ENCODE measurements at places on chromosomes 16 and 17. TPM values are rescaled to one million over a fixed set of nuclear protein-coding genes. Genes with fewer than 3 reads are reported as not detected.
A peak's percentile ranks its signal among the peaks of the same experiment; 100 is the strongest.

- DNase-seq = no peak
Observed at GRCh38 chr17:8941520-8941919, 24.0 kb downstream of the PIK3R5 start.

DNA sequence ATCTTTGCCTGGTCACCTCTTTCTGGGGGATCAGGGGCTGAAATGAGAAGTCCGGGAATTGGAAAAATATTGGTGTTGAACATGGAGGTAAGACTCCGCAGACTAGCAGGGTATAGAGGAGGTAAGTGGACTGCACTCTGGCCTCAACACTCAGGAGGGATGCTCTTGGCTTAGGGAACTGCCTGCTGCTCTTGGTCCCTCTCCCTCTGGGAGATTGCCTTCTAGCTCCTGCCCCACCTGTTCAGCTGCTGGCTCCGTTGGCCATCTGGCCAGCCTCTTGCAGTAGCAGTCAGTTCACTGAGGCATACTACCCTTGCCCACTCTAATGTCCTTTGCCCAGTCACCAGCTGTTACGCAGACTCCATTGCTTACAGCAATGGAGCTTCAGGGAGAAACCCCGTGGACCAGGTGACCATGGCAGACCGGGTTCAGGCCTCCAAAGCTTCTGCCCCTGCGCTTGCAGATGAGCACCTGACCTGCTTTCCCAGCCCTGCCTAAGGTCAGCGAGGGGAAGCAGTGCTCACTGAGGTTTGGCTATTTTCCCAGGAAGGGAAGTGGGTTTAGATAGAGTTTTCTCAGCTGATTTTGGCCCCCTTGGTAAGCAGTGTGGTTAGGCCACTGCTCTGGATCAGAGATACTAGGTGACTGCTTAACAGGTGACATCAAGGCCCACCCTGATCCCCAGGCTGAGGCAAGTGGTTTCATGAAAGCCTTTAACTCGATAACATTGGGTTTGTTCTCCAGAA lies 11.9 kb downstream of the CDK5RAP3 start:
- no peak for DNase-seq

DNA sequence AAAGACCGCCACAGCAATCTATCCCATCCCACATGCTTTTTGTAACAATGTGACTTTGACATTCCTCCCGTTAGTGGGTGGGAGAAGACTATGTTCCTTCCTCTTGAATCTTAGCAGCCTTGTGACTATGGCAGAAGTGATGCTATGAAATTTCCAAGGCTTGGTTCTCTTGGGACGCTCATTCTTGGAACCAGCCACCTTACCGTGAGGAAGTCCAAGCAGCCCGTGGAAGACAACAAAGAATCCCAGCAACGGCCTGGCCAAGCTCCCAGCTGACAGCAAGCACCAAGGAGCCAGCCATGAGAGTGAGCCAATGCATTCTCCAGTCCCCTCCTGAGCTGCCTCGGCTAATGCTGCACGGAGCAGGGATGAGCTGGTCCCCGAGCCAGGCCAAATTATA lies 62.3 kb downstream of the VPS53 start:
- no peak for DNase-seq

The HOXB1 gene
- total RNA-seq = not detected

- DNase-seq = no peak
Observed at GRCh38 chr17:2821868-2822267, 25.6 kb downstream of the RAP1GAP2 start.

GRCh38 chr16:86727632-86728031 lies 149.3 kb downstream of the FOXL1 start:
- no peak for DNase-seq

DNA sequence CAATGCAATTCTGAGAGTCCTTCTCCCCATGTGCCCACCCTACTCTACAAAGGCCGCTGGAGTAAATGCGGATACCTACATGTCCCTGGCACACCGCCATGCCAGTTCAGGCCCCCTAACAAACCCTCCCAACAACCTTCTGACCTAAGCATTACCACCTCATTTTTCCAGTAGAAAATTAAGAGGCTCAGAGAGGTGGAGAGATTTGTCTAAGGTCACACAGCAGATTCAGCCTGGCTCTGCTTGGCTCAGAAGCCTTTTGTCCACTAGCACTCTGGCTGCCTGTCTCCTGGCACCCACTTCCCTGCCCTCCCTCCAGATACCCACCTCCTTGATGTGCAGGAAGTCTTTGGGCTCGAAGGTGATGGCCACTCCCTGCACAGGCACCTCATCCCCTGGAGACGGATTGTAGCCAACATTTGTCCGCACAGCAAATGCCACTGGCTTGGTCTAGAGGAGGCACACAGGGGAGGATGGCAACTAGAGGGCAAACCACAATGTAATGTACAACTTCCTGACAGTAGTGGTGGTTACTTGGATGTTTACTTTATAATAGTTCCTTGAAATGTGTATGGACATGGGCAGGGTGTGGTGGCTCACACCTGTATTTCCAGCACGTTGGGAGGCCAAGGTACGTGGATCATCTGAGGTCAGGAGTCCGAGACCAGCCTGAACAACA lies 10.2 kb downstream of the CACNB1 start:
- DNase-seq = no peak

DNA sequence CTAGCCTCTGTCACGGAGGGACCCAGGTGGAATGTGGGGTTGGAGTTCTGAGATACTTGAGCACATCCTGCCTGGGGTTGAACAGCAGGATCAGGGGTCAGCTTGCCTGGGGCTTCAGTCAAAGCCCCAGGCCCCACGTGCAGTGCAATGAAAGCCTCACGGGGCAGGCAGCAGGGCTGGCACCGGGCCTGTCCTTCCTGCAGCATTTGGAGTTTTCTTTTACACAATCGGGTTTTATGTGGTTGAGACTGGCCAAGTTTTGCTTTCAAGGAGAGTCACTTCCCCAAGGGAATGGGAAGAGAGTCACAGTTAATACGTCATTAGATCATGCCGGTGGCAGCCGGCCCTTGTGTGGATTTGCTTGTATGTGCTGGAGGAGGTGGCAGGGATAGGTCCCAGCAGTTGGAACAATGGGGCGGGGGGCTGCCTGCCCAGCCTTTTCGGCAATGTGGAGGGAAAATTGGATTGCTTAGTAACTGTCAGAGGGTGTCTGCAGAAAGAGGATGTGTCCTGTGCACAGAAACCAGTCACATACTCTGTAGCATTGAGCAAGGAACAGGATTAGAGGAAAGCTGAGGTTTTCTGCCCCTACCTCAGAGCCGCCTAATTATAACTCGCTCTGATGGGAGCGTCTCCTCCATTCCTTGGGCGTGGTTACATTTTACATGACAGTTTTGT lies 4.5 kb downstream of the RMI2 start:
- DNase-seq = no peak

- DNase-seq = peak; percentile 80
Observed at GRCh38 chr16:77172951-77173350, 18.0 kb upstream of the MON1B start.

DNA sequence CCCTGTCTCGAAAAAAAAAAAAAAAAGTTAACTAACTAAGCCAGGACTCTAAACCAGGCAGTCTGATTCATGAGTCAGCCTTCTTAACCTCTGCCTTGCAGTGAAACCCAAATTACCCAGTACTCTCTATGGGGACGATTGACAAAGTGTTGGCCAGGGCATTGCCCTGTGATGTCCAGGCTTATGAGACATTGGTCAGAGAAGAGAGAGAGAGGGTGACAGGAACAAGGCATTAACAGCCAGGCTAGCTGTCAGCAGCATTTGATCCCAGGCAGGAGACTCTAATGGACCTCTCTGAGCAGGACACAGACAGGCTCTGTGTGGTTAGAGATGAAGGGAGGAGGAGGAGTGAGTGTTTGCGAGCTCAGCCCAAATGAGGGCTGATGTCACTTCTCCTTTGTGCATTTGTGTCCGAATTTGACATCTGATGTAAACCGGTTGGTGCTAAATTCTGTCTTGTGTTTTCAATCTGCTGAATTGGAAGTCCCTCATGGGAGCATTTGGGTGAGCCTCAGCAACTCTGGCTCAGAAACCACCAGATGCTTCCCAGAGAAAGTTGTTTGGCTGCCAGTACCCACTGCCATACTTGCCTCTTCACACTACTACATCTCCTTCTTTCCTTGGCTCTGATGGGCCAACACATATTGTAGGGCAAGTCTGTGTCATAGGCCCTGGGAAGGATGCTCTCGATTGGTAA lies 4.3 kb upstream of the MYL4 start:
- DNase-seq = no peak

DNA sequence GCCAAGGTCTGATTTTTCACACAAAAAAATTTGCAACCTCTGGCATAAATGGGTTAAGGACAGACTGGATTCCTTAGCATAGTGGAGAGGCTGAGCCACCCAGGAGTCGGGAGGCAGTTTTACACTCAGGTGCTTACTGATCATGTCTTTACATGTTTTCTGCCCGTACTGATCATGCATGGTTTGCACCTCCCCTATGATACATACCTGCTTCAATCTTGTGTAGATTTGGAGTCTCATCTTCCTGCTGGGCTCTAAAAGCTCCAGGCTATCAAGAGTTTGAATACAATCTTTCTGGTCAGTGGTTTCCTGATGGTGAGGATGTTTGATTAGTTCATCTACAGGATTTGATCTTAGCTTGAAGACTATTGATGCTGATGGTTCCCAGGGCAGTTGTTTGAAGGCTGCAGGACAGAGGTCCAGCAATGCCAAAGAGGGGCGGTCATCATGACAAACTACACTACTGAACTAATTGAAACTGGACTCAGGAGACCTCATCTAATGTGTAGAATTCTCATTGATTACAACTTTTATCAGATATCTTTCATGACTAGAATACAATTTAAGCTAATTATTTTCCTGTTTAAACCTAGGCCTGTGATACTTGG lies 6.9 kb downstream of the C1QBP start:
- DNase-seq = no peak

GRCh38 chr16:84464116-84464515 lies 40.3 kb downstream of the MEAK7 start:
- DNase-seq = no peak

The EIF3CL gene
- total RNA-seq = 157 TPM

DNA sequence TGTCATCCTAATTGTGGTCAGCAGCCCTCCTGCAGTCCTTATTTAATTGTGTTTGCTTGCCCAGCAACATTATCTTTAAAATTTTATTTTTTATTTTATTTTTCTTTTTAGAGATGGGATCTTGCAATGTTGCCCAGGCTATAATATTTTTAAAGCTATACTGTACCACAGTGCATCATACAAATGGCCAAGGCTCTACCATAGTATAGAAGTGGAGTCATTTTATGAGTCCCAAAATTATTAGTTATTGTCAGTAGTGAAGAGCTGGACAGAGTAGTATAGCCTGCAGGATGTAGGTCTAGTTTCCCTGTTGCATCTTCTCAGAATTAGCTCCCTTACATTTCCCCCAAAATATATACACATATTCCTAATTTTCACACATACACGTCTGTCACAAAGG lies 44.1 kb downstream of the GAN start:
- no peak for DNase-seq

The MT1G gene
- not detected for total RNA-seq

The HBZ gene
- total RNA-seq = not detected

The TMC6 gene
- 35.7 TPM for total RNA-seq

GRCh38 chr16:69253870-69254341 lies 57.2 kb upstream of the VPS4A start:
- DNase-seq = no peak

DNA sequence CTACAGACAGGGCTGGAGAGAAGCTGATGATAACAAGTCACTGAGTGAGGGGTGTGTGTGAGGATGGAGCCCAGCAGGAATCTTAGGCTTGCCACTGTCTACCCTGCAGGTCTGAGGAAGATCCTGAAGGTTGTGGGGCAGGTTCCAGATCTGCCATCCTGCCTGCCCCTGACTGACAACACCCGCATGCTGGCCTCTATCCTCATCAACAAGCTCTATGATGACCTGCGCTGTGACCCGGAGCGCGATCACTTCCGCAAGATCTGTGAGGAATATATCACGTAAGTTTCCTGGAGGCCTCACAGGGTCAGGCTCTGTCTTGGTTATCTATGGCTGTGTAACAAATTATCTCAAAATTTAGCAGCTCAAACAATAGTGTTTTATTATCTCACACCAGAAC lies 16.3 kb downstream of the UNC45B start:
- DNase-seq = no peak

DNA sequence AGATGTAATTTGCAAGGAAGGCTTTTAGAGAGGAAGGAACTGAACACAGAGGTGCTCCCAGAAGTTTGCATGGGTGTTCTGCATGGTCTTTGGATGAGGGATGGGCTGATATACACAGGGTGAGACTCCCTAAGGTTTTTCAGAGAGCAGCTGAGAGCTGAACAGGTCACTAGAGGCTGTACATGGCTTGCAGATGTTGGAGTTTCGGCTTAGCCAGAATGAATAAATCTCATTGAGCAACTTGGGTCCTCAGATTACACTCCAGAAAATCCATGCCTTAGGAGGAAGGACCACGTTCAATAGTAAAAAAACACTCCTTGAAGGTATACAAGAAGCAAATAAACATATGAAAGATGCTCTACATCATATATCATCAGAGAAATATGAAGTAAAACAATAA lies 7.5 kb upstream of the ITGB3 start:
- no peak for DNase-seq
